ENCODE measurements at places on chromosomes 5 and 9.

- no peaks in the 10 kb centered on the region for H3K36me3 ChIP-seq
- H3K4me3 ChIP-seq = no peak overlapping the region
- H3K27ac ChIP-seq = no peak overlapping the region
Observed at GRCh38 chr5:58114324-58114723, 345.6 kb downstream of the PLK2 start.

DNA sequence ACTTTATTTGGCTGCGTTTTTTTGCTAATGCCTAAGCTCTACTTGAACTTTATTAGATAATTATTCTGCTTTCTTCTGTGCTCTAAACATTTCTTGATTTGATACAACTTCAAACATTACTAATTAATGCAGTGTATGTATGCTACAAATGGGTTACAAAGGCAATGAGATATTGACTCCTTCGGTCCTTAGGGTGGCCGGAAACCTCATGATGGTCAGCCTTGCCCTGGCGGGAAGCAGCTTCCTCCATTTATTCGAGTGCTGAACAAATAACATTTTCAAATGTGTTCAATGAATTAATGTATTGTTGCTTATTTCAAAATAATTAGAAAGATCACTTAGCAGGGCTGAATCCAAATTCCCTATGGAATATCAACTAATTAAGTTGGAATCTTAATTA, 3.9 kb upstream of the LNPEP start:
- no peaks in the 10 kb centered on the region for H3K27me3 ChIP-seq
- DNase-seq = no peak
- H3K27ac ChIP-seq = no peak overlapping the region
- peak overlapping the region; percentile 74 for H3K4me3 ChIP-seq
- H3K36me3 ChIP-seq = no peaks in the 10 kb centered on the region

DNA sequence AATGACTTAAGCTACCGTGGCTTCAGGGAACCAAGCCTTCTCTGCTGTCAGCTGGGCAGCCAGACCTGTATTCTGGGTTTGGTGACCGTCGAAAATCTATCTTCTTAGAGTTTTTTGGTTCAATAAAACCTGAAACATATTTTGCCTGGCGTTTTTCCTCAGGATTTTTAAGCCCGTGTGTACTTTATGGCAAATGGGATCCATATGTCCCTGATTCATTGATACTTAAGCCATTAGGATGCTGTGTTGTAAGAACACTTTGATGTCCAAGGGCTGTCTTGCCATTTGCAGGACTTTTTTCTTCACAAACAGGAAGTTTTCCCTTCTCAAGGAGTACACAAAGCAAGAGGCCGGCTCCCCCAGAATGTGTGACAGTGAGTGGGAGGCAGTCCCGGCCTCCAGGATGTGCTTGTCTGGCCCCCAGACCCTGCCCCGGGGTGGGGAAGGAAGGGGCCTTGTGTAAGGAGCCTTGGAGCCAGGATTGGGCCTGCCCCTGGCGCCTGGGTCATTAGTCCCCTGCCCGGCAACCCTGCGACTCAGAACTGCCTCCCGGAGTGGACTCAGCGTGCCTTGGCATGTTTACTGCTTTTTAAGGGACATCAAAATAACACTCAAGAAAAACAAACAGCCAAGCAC, 83.4 kb upstream of the SMIM23 start:
- no peak overlapping the region for H3K27ac ChIP-seq
- no peaks in the 10 kb centered on the region for H3K27me3 ChIP-seq
- DNase-seq = no peak

- no peak overlapping the region for H3K27ac ChIP-seq
- H3K36me3 ChIP-seq = no peaks in the 10 kb centered on the region
- H3K27me3 ChIP-seq = no peaks in the 10 kb centered on the region
- H3K4me3 ChIP-seq = no peak overlapping the region
Observed at GRCh38 chr5:154729613-154730012, 25.6 kb upstream of the LARP1 start.

- no peak overlapping the region for H3K27ac ChIP-seq
- no peaks in the 10 kb centered on the region for H3K27me3 ChIP-seq
- H3K36me3 ChIP-seq = no peaks in the 10 kb centered on the region
- DNase-seq = no peak
- no peaks in the 10 kb centered on the region for H3K4me1 ChIP-seq
Observed at GRCh38 chr5:112232667-112233066, 186.4 kb downstream of the EPB41L4A start.

- H3K27me3 ChIP-seq = no peaks in the 10 kb centered on the region
- H3K36me3 ChIP-seq = no peaks in the 10 kb centered on the region
- H3K27ac ChIP-seq = no peak overlapping the region
- no peak overlapping the region for H3K4me3 ChIP-seq
- no peak for DNase-seq
Observed at GRCh38 chr5:79481574-79481973, 32.4 kb downstream of the HOMER1 start.

DNA sequence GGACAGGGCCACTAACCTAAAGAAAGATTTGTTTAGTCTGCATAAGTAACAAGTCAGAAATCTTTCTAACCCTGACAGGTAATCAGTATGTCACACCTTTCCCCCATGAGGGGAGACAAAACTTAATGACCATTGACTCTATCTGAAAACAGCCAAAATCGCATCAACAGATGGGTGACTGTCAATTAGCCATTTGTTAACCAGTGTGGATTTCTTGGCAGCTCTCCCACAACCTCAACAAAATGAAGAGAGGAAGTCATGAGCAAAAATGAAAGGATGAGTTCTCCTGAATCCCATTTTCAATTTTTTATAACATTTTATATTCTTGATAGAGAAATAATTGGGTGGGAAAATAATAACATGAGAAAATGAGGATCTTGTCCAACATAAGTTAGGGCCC, 84.6 kb upstream of the SNX2 start:
- no peak overlapping the region for H3K27ac ChIP-seq
- H3K4me3 ChIP-seq = no peak overlapping the region
- H3K4me1 ChIP-seq = no peaks in the 10 kb centered on the region
- no peaks in the 10 kb centered on the region for H3K36me3 ChIP-seq
- no peaks in the 10 kb centered on the region for H3K27me3 ChIP-seq

DNA sequence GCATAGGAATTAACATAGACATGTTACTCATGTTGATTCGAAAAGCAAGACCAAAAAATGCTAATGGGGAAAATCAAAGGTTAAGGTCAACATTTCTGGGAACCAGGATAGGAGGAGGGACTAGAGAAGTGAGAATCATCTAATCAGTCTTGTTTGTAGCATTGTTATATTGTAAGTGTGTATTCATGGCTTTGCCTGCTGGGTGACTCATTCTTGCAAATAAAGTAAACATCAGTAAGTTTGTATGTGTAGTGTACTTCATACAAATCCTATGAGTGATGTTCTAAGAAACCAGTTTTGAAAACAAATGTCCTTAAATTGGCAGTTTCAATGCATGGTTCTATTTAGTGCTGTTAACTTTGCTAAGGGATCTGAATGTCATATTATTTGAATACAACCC, 79.0 kb upstream of the TMEM252 start:
- DNase-seq = no peak
- no peaks in the 10 kb centered on the region for H3K4me1 ChIP-seq
- H3K36me3 ChIP-seq = no peaks in the 10 kb centered on the region
- no peak overlapping the region for H3K27ac ChIP-seq
- no peak overlapping the region for H3K4me3 ChIP-seq

DNA sequence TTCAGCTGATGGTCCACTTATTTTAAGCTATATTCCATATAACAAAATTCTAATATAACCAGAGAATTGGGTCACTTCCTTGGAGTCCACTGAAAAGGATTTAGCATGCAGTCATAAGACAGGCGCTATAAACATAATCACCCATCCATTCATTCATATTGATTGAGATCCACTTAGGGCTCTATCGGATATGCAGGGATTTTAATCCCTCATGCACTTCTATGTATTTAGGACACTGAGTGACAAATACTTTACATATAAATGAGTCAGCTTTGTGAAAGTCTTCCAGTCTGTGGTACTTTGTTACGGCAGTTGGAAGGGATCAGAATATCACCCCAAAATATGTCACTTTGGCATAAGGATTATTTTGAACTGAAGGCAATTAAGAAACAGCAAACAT, 127.3 kb upstream of the ZNF608 start:
- DNase-seq = no peak
- H3K27ac ChIP-seq = no peak overlapping the region
- no peak overlapping the region for H3K4me3 ChIP-seq
- no peaks in the 10 kb centered on the region for H3K27me3 ChIP-seq
- no peaks in the 10 kb centered on the region for H3K36me3 ChIP-seq

DNA sequence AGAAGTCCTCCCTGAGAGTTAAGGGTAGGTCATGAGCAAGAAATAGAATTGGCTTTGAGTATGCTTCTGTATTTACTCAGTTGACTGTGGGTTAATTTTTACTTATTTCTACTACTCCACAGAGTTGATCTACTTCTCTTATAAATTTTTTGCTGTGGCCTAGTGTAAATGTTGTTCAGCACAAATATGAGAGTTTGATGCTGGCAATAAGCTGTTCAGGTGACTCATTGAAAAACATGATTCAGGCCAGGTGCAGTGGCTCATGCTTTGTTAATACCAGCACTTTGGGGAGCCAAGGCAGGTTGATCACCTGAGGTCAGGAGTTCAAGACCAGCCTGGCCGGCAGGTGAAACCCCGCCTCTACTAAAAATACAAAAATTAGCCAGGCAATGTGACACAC, 4.5 kb upstream of the CDK7 start:
- DNase-seq = no peak
- no peak overlapping the region for H3K4me3 ChIP-seq
- peaks cover 20% of the 10 kb centered on the region for H3K36me3 ChIP-seq
- no peaks in the 10 kb centered on the region for H3K27me3 ChIP-seq
- H3K4me1 ChIP-seq = peaks cover 3% of the 10 kb centered on the region
- no peak overlapping the region for H3K27ac ChIP-seq

- no peak overlapping the region for H3K4me3 ChIP-seq
- H3K4me1 ChIP-seq = no peaks in the 10 kb centered on the region
- H3K27me3 ChIP-seq = no peaks in the 10 kb centered on the region
- H3K36me3 ChIP-seq = no peaks in the 10 kb centered on the region
- H3K27ac ChIP-seq = no peak overlapping the region
Observed at GRCh38 chr9:26243726-26244125, 565.5 kb upstream of the TUSC1 start.

- no peaks in the 10 kb centered on the region for H3K4me1 ChIP-seq
- H3K4me3 ChIP-seq = no peak overlapping the region
- H3K27me3 ChIP-seq = peaks cover 4% of the 10 kb centered on the region
- H3K36me3 ChIP-seq = no peaks in the 10 kb centered on the region
- no peak overlapping the region for H3K27ac ChIP-seq
Observed at GRCh38 chr9:122418016-122418415, 47.2 kb downstream of the PTGS1 start.

DNA sequence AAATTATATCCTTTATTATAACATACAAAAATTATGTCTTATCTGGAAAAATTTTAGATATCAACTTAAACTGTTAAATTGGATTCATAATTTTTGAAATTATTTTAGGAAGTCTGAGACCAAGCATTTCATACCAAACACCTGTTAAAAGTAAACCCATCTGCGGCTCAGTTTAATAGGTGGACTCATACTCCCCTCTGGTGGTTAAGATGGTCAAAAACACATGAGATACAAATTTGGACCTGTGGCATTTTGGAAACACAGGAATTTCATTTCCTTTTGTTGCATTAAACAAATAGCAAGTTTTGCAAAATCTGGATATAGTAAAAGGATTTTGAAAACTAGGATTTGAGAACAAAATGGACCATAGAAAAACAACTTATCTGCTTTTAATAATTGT, 53.7 kb downstream of the RGMB start:
- H3K4me3 ChIP-seq = no peak overlapping the region
- H3K36me3 ChIP-seq = no peaks in the 10 kb centered on the region
- no peak overlapping the region for H3K27ac ChIP-seq
- DNase-seq = no peak
- H3K27me3 ChIP-seq = no peaks in the 10 kb centered on the region

GRCh38 chr9:133268335-133269056, 6.5 kb downstream of the ABO start:
- no peak overlapping the region for H3K27ac ChIP-seq
- DNase-seq = no peak
- no peaks in the 10 kb centered on the region for H3K36me3 ChIP-seq
- H3K4me1 ChIP-seq = no peaks in the 10 kb centered on the region
- peaks cover 2% of the 10 kb centered on the region for H3K27me3 ChIP-seq

- no peak for DNase-seq
- peak overlapping the region; percentile 88 for H3K27ac ChIP-seq
- peaks cover 31% of the 10 kb centered on the region for H3K4me1 ChIP-seq
- peak overlapping the region; percentile 79 for H3K4me3 ChIP-seq
- H3K36me3 ChIP-seq = peaks cover 43% of the 10 kb centered on the region
Observed at GRCh38 chr5:140548300-140548688, 832 bp downstream of the EIF4EBP3 start.

DNA sequence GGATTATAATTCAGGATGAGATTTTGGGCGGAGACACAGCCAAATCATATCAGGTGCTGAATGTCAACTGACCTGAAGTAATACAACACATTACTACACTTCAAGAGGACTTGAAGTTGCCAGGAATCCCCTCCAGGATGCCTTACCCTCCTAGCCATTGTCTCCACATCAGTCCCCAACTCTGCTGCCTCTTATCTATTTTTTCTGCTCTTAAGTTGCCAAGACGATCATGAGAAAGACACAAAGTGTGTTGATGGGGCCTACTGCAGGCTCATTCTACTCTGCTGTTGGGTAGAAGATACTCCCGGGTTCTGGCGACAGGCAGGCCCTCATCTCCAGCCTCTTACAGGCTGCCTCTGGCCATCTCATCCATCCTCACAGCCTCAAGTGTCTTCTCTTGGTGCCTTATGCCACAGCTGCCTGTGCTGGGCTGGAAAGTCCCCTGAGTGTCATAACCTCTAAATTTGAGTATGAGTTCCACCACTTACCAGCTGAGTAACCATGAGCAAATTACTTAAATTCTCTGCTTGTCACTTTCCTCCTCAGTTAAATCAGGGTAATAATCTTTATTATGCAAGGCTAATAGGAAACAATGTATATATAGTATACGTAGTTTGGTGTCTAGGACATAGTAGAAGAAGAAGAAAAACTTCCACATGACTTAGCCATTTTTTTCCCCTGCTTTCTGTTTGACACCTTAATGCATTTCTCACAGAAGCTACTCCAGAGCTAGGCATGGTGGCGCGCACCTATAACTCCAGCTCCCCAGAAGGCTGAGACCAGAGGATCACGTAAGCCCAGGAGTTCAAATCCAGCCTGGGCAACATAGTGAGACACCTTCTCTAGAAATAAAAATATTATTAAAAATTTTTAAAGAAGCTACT, 73.0 kb upstream of the SNX2 start:
- H3K27me3 ChIP-seq = no peaks in the 10 kb centered on the region
- DNase-seq = no peak
- no peak overlapping the region for H3K4me3 ChIP-seq
- no peak overlapping the region for H3K27ac ChIP-seq
- no peaks in the 10 kb centered on the region for H3K4me1 ChIP-seq
- H3K36me3 ChIP-seq = no peaks in the 10 kb centered on the region

DNA sequence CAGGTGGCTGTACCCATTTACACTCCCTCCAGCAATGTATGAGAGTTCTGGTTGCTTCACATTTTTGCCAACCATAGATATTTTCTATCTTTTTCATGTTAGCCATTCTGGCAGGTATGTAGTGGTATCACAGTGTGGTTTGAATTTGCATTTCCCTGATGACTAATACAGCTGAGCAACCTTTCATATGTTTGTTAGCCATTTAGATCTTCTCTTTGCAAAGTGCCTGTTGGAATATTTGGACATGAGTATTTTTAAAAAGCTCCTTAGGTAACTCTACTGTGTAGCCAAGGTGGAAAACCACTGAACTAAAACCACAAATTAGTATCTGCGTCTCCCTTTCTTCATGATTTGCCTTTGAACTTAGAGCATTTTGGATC, 31.9 kb downstream of the IRF1 start:
- no peak overlapping the region for H3K4me3 ChIP-seq
- peaks cover 26% of the 10 kb centered on the region for H3K36me3 ChIP-seq
- H3K27ac ChIP-seq = peak overlapping the region; percentile 64
- peaks cover 86% of the 10 kb centered on the region for H3K4me1 ChIP-seq
- no peak for DNase-seq

All from CD4-positive, alpha-beta T cell (primary cell).